Activated CD4-positive, alpha-beta T cell treated with anti-CD3 and anti-CD28 coated beads for 4 hours (primary cell): ENCODE measurements at places on chromosomes 1 and 21.

DNA sequence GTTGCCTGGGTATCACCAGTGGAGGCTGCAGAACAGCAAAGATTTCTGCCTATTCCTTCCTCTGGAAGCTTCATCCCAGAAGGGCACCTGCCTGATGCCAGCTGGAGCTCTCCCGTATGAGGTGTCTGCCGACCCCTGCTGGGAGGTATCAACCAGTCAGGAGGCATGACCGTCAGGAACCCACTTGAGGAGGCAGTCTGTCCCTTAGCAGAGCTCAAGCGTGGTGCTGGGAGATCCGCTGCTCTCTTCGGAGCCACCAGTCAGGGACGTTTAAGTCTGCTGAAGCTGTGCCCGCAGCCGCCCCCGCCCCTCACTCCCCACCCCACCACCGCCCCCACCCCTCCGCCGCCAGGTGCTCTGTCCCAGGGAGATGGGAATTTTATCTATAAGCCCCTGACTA is 23.1 kb upstream of the HFM1 start:
- no peak for DNase-seq

DNA sequence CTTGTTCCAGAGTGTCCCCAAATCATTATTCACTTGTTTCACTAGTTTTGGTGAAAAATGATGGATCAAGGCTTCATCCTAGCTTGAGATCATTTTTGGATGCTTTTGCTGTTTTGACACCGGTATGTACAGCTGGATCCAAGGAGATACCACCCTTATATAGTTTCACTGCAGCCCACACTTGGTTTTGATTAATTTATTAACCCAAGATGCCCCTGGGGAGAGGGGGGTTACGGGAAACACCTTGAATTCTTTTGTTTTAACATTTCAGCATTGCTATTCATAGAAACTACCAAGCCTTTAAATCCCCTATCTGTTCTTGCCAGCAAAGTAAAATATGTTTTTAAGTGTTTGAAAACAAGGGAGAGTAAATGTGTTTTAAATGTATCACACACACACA is 457.7 kb upstream of the RUNX1 start:
- no peak for DNase-seq

- DNase-seq = no peak
Observed at GRCh38 chr1:222326006-222326709, 221.7 kb downstream of the HHIPL2 start.

GRCh38 chr1:223140611-223141405 is 2.2 kb downstream of the TLR5 start:
- DNase-seq = no peak

- DNase-seq = no peak
Observed at GRCh38 chr1:20705203-20705755, 12.5 kb downstream of the KIF17 start.

DNA sequence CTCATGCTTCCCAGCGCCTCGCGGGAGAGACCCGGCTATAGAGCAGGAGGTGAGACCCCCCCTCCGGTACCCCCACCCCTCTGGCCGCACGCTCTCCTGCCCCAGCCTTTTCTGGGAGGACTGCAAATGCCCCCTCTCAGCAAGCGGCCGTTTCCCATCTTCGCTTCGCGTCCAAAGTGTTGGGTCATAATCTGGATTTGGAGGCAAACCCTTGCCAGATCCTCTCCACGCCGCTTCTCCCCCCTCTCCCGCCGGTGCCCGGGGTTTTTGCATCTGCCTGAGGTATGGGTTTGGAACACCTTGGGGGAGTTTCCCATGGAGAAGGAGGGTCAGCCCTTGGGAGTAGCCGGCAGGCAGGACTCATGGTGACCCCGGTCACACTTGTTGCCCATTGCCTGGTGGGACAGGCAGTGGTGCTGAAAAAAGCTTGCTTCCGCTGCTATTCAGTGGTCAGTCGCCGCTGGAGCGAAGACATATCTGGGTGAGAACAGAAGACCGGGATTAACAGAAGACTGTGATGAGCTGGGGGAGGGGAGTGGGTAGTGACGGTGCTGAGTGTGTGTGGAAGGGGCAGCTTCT is 935 bp downstream of the KCNK2 start:
- no peak for DNase-seq

- no peak for DNase-seq
Observed at GRCh38 chr1:89606227-89606980, 26.5 kb upstream of the LRRC8C start.

GRCh38 chr1:205832326-205832751 is 17.6 kb downstream of the PM20D1 start:
- no peak for DNase-seq

GRCh38 chr1:119656410-119656955 is 8.4 kb upstream of the ZNF697 start:
- DNase-seq = no peak
